ENCODE measurements at places on chromosomes 6 and 20. TPM values are rescaled to one million over a fixed set of nuclear protein-coding genes. Genes with fewer than 3 reads are reported as not detected.

- no peak for DNase-seq
These were observed 1.3 kb upstream of the UBE2J1 start for GRCh38 chr6:89353702-89354392.

DNA sequence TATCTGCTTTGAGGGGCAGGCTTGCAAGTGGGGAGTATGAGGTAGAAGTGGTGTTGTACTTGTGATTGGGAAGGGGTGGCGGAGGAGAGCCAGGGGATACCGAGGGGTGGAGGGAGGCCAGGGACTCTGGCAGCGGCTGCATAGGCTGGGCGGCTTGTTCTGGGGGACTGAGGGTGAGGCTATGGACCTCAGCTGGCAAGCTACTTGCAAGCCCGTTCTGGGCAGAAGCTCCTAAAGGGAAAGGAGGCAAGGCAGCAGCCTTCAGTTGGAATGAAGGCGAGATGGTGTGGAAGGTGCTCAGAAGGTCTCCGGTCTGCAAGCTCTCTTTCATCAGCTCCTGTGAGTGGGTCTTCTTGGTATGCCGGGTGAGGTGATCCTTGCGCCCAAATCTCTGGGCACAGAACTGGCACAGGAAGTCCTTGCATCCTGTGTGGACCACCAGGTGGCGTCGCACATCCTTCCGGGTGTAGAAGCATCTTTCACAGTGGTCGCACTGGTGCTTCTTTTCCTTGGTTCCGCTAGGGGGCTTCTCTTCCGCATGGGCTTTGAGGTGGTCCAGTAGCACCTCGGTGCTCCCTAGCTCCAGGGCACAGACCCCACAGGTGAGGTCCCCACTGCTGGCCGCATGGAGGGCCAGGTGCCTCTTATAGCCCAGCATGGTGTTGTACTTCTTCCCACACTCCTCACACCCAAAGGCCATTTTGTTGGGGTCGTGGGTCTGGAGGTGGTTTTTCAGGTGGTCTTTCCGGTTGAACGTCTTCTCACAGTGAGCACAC, 66.0 kb downstream of the PLAGL1 start:
- DNase-seq: no peak

PHACTR1 gene
- 12.7 TPM for total RNA-seq

PSMG4 gene
- 11.9 TPM for total RNA-seq

- DNase-seq: peak; percentile 75
These were observed 62.4 kb upstream of the TMEM200A start for GRCh38 chr6:130303431-130303830.

ZNF334 gene
- total RNA-seq: 7.6 TPM

EYA4 gene
- 5.7 TPM for total RNA-seq

SLC22A3 gene
- 21.4 TPM for total RNA-seq

GRCh38 chr6:2450546-2450945, 205.1 kb upstream of the GMDS start:
- DNase-seq: no peak

DNA sequence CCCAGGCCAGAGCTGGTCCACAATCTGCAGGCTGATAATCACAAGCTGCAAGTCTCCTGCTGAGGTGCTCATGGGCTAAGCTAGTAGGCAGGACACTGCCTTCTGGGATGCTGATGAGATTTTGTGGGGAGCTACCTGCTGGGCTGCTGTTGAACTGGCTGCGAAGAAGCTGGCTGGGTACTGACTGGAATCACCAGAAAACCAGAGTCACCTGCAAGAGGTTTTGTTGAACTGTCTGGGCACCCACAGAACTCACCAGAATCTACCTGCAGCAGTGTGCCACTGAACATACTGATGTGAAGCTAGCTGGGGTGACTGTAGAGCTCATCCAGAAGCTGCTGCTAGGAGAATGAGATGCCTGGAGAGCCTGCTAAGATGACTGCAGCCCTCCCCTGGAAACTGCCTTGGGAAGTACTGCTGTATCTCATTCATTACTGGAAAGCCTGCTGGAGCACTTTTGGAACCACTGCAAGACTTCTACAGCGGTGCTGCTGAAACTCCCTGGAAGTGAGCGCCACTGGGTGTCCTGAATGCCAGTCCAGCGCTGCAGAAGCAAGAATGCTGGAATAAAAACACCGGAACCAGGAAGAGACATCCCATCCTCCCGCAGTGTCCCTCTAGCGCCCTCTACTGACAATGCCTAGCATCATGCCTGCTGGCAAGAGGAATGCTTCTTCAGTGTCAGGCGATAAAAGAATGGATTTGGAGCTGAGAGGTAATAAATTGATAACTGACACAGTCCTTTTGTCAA, 64.9 kb upstream of the ARHGAP18 start:
- DNase-seq: peak; percentile 44

GRCh38 chr6:12709556-12710232, 6.9 kb upstream of the PHACTR1 start:
- DNase-seq: no peak

GRCh38 chr6:148822819-148823218, 76.0 kb downstream of the UST start:
- DNase-seq: no peak

HUS1B gene
- 1.1 TPM for total RNA-seq

DNA sequence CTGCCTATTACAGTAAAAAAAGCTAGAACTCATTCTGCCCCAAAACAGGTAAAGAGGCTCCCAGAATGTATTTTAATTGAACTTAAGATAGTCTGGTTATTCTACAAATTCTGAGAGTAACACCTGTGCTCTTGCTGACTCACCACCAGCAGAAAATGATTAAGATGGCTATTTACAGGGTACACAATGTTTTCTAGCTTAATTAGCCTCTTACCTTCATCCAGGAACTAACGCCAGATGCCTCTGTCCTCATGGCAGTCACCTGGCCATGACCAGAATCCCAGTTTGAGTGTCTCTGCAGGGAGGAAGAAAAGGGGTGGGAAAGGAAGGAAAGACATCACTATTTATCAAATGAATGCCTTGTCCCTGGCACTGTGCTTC, 31.3 kb upstream of the PPP1R3G start:
- DNase-seq: no peak

TBX18 gene
- 33.5 TPM for total RNA-seq

DNA sequence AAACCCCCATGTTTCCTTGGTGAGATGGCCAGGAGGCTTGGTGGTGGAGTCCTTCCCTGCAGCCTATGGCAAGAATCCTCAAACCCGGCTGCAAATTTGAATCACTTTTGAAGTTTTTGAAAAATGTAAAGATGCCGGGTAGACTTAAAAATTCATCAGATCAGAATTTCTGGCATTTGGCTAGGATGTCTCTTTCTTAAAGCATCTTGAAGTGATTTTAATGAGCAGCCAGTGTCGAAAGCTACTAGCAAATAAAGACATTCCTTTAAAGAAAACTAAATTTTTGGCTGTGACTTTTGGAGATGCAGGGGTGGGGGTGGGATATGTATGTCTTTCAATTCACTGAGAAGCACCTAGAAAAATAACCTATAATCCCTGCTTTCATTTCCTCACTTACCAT, 25.6 kb upstream of the NOX3 start:
- DNase-seq: no peak

GRCh38 chr6:99739526-99739925, 132.9 kb downstream of the PRDM13 start:
- no peak for DNase-seq

SLC22A7 gene
- not detected for total RNA-seq

DNA sequence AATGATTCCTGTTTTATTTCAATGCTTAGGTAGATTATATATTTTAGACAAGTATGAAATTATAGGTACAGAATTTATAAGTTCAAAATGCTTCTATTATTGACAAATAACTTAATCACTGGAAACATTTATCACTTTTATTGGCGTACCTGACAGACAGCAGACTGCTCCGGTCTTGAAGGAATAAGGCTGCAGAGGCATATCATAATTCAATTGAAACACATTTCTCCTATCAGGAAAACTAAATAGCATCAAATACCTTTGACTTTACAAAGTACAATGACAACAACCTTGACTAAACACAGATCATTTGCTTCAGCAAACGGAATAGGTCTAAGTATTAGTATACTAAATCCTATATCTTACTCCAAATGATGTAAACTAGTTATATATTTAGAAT, 91.3 kb downstream of the GRIK2 start:
- DNase-seq: no peak

PABPC1L gene
- total RNA-seq: 18.3 TPM

DNA sequence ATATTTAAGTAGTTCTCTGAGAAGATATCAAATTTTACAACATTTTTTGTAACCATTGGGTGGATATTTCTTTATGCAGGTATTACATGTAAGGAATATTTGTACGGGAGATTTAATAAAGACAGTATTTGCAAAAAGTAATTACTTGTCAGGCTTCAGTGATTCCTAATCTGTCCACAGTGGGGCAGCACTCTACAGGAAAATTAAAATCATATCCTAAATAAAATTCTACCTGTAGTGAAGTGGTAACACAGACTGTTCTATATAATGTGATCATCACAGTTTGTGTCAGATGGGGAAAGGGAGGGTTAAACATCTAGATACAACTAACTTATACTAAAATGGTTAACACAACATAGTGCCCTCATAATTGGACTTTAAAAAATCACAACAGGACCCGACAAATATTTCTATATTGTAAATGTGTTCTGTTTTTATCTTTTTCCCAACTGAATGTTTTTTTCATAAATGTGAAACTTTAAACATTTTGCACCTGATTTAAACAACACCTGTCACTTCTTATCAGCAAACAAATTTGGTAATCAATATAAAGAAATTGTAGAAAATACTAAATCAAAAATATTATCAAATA, 145.6 kb upstream of the MANEA start:
- DNase-seq: no peak
